ENCODE measurements at places on chromosomes 5 and 9.

DNA sequence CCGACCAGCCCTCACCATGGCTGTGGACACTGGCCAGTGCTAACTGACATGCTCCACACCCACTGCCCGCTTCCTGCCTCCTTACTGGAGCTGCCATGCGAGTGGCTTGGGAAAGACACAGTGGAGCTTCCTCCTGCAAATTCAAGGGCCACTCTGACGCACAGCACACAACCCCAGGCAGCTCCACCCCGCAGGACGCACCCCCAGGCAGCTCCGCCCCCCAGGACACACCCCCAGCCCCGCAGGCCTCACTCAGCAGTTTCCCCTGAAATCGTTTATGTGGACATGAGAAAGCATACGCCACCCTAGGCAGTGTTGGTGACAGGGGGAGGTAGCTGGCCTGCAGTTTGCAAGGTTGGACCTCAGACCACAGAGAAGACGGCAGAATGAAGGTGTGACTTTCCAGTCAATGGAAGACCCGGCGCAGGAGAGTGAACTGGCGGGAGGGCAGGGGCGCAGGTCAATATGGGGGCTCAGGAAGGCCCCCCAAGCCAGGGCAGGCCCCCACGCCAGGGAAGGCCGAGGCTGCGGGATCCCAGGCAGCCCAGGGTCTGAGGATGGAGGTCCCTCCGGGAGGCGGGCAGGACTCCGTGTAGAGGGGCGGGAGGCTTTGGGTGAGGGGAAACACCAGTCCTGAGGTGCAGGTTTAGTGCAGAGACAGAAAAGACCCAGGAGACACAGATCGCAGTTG, 21.6 kb downstream of the LPCAT1 start:
- peak; percentile 35 for DNase-seq

DNA sequence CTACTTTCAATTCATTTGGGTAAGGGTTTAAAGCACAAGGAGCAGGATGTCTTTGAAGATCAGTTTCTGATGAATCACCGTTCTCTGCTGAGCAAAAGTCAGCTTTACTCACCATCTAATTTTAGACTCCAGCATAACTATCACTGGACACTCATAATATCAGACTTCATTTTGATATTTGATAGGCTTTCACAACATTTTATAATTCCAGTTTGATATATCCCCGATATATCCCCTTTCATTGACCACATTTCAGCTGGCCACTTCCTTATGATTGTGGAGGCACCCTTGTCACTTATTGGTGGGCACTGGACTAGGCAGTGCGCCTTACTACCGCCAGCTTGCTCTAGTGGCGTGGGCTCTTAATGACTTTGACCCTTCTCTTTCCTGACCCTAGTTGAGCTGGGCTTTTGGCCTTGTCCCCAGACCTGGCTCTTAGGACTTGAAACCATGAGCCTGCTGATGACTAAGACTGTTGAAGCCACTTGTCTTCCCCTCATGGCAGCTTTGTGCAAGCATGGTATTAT, 46.8 kb downstream of the CYSTM1 start:
- DNase-seq: no peak

GRCh38 chr9:130768265-130768664, 66.8 kb upstream of the ABL1 start:
- DNase-seq: no peak

DNA sequence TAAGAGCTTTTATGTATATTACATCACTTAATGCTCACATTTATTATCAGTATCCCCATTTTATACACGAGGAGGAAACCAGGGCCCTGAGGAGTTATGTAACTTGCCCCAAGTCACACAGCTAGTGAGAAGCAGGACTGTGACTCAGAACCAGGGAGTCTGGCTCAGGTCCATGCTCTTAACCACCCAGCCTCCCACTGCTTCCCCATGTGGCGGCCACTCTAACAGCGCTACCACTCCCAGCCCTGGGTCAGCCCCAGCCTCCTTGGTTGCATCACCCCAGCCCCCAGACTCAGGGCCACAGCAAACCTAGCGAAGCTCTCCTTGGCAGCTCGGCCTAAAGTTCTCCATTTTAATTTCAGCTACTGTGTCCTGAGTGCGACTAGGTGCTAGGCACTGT, 159.1 kb downstream of the PAX5 start:
- no peak for DNase-seq

DNA sequence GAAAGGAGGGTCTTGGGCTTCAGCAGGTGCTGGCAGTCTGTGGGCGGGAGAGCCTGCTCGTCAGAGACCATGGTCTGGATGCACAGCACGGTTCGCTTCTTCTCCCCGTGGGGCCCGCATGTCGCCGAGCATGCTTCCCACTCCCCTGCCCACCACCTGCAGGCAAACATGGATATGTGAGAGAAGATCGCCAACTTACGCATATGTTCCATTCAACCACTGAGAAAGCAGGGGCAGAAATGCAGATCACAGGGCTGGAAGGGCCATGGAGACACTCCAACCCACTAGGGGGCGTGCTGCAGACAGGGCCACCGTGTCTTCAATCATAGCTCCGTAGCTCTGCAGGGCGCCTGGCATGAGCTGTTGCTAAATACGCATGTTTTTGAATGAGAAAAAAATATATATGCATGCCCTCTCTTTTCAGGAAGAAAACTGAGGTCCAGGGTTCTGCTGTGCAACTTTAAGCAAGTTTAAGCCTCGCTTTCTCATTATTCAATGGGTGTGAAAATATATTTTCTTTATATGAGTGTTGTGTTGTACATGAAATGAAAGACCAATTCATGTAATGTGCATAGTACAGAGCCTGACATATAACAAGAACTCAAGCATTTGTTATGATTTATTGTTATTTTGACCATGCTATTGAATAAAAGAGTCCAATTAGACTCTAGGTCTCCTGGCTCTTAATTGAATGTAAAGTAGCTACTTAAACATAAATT, 148.0 kb downstream of the TARS1 start:
- DNase-seq: peak; percentile 21

DNA sequence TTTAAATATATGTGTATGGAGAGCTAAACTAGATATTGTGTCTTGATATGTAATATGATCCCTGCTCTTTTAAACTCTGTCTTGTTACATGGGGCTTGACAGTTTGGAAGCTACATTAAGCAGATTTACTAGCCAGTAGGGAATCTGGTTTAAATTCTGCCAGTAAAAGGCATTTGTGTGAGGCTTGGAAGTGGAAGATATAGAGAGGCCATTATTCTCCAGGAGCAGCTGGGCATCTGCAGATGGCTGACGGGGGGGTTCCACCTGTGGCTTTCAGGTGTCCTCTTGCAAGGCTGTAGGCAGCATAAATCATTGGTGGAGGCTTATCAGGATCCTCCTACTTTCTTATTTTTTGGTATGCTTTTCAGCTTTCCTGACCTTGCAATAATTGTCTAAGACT, 179.1 kb upstream of the FBXL7 start:
- no peak for DNase-seq

DNA sequence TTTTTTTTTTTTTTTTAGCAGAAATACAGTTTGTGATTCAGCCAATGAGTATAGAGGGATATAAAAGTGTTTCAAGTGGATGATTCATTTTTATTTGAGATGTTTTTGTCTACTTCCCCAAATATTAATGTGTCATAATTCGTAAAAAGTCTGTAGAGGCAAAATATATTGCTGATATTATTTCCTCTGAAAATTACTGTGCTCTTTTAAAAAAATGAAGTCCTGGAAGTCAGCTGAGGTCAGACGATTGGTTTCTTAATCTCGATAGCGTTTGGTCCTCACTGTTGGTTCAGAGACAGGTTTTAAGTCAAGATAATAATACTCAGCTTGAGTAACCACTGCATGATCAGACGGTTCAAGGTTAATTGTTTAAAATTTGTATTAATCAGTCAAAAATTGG, 19.5 kb downstream of the IL9 start:
- no peak for DNase-seq

DNA sequence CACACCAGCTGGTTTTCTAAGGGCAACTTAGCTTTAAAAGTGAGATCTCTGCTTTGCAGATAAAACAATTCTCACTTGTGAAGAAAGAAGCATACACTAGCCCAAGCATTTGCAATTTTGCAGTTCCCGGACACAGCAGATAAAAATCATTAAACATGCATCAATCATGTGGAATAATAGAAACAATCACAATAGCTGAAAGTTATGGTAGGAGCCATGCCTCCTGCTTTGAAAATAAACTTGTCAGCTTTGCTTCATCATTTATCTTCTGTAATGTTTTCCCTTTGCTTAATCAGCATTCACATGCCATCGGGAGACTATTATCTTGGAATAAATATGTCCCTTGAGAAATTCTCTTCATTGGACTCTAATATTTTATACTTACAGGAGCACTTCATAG, 60.3 kb upstream of the DAB2 start:
- DNase-seq: no peak
